ENCODE measurements at places on chromosomes 2 and 18. TPM values are rescaled to one million over a fixed set of nuclear protein-coding genes. Genes with fewer than 3 reads are reported as not detected.
A peak's percentile ranks its signal among the peaks of the same experiment; 100 is the strongest.

Gene LDLRAD4
- total RNA-seq, result 26.1 TPM

GRCh38 chr2:119723784-119724467 is 35.8 kb upstream of the PTPN4 start:
- no peak for DNase-seq

- DNase-seq, result no peak
These were observed 1417.6 kb upstream of the CDH2 start for GRCh38 chr18:29594493-29594892.

DNA sequence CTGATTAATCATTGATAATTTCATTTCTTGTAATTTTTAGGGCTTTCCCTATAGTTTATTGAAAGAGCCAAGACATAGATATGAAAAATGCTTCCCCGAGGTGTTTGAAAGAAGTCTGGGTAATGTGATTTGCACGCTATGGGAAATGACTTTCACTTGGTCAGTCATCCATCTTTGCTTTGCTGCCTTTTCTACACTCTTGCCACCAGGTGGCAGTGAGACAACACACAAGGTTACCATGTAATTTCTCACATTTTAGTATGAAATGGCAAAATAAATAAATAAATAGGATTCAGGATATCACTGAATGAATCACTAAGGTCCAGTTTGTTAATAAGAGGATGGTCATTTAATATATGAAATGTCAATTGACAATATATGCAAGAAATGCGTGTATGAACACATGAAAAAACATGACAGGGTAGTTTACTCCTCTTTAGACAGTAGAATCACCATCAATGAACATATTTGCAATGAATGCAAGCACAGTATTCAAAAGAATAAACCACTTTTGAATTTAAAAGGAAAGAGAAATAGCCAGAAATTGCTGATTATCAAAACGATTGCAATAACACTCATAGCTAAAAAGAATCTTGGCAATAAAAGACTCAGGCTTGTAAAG is 52.2 kb upstream of the KCNH7 start:
- DNase-seq, result peak; percentile 24

All from adrenal gland (tissue), 19 donors.